ENCODE measurements at places on chromosomes 2 and 18.

DNA sequence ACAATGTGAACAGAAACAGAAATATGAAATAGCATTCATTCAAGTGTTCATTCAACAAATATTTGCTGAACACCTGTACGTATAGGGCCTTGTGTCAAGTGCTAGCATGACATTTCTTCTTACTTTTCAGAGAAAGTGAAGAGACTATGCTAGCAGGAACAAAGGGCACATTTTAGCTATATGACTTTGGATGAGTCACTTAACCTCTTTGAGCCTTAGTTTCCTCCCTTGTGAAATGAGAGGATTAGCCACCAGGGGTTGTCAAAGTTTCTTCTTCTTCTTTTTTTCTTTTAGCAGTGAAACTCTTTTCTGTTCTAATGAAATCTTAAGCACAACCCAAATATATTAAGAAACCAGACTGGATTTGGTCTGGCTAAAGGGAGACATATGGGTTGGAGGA lies 53.1 kb downstream of the FIGN start:
- DNase-seq = no peak

DNA sequence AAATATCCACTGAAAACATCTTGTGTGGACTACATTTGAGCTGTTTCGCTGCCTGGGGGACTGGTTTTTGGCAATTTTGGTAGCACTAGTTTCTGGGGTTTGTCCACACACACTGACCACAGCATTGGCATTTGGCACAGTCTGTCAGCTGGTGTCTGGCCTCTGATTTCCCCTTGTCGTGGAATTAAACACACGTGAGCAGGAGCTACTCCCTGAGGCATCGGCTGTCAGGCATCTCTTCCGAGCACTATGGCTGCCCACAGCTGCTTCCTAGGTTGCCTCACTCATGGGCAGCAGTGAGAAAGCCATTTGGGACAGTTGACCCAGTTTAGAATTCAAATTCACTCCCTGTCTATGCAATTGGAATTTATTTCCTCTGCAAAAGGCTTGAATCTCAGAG lies 46.8 kb upstream of the FZD5 start:
- DNase-seq = no peak

DNA sequence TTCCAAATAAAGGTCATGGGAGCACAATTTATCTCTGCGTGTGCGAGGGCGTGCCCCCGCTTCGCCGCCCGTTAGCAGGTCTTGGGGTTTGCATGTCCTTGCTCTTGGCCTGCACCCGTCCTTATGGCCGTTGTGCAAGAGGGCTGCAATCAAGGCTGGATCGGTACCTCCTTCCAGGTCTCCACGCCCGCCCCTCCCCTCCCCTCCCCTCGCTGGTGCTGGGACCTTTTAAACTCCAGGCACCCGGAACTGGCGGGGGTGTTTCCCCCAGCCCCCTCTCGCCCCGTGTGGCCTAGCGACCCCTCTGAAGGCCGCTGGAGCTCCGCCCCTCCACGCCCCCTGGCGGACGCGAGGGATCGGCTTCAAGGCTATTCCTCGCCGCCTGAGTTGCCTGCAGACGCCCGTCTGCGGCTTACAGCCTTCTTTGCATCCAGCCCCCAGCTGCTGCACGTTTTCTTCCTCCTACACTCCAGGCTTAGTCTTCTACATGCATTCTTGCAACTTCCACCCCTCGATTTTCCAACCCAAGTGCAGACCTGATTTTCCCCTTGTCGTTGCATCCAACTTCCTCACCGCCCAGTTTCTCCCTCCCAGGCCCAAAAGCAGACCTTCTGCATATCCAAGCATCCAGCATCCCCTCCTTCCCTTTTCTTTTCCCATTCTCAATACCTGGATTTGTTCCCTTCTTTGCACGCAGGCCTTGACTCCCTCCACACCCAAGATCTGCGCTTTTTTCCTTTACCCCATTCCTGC lies 577 bp downstream of the IDH1 start:
- DNase-seq = peak; percentile 64

DNA sequence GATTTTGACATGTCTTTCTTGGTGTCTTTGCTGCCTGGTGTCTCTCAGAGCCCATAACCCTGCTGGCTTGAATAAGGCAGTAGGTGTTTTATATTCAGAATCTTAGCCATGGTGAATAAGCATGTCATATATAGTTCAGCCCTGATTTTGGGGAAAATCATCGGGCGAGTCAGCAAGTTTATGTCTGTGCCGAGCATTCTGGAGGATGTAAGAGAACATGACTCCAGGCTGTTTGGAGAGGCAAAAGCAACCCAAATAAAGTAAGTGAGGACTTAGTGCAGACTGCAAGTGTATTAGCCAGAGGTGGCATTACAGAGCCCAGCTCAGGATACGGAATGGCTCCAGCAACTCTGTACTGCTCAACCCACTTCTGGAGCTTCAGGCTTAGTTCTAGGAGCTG lies 50.3 kb downstream of the TCF7L1 start:
- DNase-seq = no peak

DNA sequence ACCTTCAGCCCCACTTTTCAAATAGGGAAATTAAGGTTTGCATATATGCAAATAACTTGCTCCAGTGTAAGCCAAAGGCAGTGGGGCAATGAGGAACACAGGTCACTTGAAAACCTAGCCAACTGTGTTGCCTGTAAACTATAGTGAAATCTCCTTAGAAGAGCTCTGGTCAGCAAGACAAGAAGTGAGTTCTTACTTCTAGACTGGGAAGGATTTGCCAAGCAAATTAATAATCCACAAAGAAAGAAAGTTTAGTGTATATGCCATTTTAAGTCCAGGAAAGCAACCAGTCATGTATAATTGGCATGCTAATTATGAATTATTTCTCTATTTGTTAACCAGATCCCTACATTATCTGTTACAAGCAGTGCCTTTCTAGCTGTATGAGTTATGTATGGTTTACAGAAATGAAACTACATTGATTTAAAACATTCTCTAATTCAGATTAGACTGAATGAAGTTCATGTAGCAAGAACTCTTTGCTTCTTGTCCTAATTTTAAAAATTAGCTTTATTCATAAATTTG lies 129.9 kb downstream of the MTX2 start:
- no peak for DNase-seq

DNA sequence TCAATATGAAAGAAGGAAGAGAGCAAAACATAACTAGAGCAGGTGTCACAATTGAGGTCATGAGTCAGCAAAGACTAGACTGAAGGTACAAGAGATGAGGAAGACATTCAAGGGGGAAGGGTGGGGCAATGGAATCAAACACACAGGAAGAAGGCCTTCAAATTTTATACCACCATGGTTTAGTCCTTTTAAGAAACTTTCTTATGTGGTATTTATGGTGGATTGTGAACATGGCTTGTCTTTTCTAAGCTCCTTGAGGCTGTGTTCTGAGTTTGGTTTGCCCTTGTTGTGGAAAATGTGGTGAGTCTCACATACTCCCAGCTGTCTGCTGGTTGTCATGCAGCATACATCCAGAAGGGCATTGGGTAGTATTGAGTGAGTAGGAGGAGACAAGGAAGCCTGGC lies 62.1 kb downstream of the NABP1 start:
- DNase-seq = no peak

DNA sequence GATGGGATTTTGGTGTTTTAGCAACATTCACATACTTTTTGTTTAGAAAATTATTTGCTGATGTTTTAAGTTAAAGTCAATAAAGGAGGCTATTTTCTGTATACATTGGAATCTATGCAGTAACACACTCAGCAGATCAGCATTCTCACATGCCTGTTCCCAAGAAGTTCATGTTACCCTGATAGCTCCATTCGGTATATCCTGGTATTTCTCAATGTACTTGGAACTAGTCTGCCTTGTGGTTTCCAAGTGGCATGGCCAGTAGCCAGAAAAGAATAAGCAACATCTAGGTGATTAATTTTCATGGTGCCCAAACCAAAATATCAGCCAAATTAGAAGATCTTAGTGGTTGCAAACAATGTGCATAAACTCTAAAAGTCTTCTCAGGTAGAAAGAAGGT lies 5.2 kb upstream of the NCAPH start:
- no peak for DNase-seq

GRCh38 chr18:79630281-79631095 lies 49.1 kb upstream of the CTDP1 start:
- DNase-seq = no peak

GRCh38 chr2:212894026-212894425 lies 257.4 kb downstream of the IKZF2 start:
- DNase-seq = no peak

- DNase-seq = no peak
Observed at GRCh38 chr18:22412176-22412911, 5.4 kb downstream of the CTAGE1 start.

- DNase-seq = no peak
Observed at GRCh38 chr2:62143696-62144095, 52.2 kb upstream of the B3GNT2 start.

- no peak for DNase-seq
Observed at GRCh38 chr18:35443434-35443833, 54.3 kb downstream of the INO80C start.

GRCh38 chr2:1683297-1683696 lies 61.0 kb downstream of the PXDN start:
- DNase-seq = no peak

DNA sequence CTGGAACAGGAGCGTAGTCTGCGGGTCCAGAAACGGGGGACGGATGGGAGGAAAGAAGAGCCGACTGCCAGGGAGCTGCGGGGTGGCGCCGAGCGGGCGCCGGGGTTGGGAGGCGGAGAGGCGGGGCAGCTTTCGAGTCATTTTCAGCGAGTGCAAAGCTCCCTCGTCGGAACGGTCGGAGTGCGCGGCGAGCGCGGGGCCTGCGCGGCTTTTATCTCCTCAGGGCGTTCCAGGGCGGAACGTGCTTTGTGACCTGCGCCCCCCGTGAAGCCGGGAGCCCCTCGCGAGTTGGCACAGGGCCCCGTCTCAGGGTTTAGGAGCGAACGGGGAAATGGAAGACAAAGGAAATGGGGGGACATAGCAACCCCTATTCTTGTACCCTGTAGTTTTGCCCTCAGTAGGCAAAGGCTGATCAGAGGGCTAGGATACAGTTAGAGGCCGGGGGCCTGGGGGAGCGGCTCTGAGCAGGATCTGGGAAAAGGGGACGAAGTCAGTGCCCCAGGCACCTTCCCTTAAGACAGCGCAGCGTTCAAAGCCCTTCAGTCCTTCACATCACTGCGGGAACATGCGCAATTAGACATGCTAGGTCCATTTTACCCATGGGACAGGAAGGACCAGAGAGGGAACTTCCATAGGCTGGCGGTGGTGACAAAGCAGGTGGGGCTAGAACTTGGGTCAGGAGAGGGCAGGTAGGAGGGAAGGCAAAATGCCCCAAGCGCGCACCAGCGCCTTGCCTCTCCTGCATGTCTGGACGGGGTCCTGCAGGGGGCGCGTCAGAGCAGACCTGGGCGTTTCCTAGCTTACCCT lies 60.1 kb upstream of the IL1RL1 start:
- DNase-seq = no peak

- DNase-seq = no peak
Observed at GRCh38 chr2:22283436-22283835, 1101.5 kb upstream of the KLHL29 start.

DNA sequence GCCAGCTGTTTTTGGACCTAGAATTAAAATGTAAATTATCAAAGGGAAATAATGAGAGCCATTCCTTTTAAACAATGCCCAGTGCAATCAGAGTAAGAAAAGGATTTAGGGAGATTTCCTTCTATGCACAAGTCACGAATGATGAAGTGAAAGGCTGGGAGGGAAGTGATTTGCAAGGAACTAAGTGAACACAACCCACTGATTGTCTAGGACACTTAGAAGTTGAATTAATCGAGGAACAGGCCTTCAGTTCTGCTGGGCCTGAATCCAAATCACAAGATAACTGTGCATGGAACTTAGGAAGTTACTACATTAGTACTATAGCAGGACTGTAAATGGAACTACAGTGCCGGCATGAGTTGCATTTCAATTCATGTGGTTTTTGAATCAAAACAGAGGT lies 17.7 kb downstream of the MAP2 start:
- DNase-seq = no peak

DNA sequence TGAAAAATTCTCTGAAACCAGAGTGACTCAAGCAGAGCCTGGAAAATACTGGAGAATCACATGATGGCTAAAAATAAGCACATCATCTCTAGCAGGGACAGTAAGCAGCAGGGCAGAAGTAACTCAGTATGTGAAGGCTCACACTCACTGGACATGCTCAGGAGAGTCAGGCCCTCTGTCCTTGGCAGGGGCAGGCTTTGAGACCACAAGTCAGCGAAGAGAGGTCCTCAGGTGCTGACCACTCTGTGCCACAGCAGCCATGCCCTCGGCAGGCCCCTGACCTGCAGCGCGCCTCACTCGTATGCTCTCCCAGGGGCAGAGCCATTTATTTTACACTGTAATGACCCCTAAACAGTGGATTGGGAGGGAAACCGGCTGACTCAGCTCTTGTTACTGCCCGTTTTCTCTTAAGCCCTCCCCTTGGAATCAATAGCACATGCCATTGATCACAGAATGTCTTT lies 76.8 kb downstream of the MAPRE2 start:
- no peak for DNase-seq

DNA sequence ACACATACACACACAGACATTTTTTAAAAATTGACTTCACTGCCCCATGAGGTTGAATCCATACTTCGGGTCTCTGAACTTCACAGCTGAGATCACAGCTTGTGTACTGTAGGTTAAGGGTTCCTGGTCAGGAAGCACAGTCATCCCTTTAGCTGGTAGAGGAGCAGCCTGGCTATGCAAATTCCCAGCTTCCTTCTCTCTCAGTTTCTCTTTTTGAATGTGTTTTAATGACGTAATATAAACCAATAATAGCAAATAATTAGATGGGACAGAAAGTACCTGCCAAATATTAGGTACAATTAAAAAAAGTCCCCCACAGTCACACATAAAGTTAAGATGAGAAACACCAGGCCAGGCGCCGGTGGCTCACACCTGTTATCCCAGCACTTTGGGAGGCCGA lies 178.7 kb downstream of the ZNF385B start:
- DNase-seq = no peak

DNA sequence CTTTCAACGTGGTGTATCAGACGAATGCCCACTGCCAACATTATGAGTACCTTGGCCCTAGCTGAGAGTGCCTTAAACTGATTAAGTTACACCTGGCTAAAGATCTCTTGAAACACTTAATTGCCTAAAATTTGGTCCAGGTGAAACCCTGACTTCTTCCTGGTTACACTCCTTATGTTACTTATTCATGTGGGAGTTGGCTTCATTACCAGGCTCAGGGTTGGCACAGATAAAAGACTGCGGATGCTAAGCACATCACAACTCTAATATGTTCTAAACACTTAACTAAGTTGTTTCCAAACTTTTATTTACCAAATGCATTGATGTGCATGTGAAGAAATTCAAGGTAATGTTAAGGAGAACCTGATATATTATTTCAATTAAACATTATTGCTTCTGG lies 298.9 kb downstream of the TCF4 start:
- no peak for DNase-seq

DNA sequence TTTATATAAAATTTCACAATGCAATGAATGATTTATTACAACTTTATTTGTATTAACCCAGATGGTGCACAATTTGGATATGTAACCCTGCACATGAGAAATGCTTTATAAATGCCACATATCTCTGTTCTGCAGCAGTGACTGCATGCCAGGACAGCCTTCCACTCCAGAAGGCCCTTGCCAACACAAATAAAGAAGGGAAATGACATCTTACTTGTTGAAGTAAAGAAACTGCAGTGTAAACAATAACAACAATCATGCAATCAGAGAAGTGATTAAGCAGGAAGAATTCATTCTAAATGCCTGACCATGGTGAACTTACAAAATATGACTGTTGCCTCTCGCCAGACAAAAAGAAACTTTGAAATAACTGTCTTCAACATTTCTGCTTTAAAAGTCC lies 129.9 kb upstream of the CHST9 start:
- no peak for DNase-seq

GRCh38 chr2:2698182-2699120 lies 367.4 kb upstream of the MYT1L start:
- peak; percentile 61 for DNase-seq

Measured in NCI-H2081 (cell line).